ENCODE measurements at places on chromosomes 1 and 21.

GRCh38 chr1:231241750-231242149 lies 738 bp downstream of the GNPAT start:
- no peak for DNase-seq

- DNase-seq = no peak
Measured at GRCh38 chr21:37758982-37759381, 157.3 kb downstream of the KCNJ6 start.

DNA sequence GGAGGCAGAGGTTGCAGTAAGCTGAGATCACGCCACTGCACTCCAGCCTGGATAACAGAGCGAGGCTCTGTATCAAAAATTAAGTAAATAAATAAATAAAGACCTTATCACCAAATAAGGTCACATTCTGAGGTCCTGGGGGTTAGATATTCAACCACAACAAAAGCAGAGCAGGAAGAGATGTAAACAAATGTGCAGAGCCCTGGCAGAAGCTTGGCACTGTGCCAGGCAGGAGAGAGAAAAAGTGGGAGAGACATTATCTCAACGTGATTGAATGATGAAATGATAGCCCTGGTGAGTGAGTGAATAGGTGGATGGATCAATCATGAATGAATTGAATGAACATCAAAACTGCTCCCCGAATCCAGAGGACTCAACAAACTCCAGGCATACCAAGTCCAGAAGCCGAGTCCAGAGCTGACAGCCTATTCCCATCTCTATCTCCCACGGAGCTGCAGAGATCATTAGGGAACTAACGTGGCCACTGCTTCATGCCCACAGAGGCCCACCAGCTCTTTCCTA lies 150.7 kb downstream of the TOMM20 start:
- DNase-seq = no peak

GRCh38 chr21:38989745-38990423 lies 184.2 kb downstream of the ETS2 start:
- no peak for DNase-seq

DNA sequence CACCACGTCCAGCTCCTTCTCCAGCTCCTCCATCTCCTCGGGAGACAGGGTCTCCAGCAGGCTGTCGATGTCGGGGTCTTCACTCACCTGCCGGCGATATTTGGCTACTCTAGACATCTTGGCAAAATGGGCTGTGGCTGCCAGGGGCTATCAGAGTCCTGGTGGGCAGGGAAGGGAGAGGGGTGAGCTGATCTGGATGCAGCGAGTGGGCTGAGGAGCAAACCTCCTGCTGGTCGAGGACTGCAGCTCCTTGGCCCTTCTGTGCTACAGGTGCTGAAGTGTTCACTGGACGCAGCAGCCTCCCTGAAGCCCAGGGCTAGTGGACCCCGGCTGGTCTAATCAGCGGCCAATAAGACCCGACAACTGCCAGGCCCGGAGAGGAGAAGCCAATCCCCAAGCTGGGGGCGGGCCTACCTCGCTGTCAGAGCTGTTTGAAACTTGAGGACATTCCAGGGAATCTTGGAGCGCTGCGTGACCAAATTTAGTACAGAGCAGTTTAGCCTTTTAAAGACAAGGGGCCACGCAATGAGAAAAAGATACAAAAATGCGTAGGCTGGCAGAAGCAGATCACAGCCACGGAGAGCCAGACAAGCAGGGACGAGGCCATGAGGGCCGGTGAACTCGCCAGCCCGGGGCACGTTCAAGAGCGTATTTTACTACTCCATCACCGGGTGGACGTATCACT lies at the start of gene LMOD1:
Gene LMOD1, minus strand, starts transcription at position 325 of the 685 bp plus-strand sequence. Its CDS starts 208 bp downstream, at position 117.
- DNase-seq = no peak

DNA sequence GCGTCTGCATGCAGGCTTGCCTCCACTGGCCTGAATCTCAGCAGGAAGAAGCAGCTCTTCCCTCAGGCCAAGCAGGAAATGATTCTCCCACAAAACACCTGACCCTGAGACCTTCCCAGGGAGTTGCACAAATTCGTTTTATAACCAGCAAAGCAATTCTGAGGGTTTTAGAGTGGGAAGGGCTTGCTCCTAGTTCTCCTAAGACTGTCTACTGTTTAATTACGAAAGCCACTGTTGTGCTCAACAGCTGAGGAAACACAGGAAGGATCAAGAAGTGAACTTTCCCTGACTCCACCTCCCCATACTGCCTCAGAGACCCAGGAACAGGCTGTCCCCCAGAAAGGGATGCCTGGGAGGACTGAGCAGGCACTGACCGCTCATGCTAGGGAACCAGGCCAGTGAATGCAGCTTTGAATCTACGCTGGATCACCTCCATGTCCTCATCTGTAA lies 37.0 kb upstream of the PUM1 start:
- DNase-seq = no peak

DNA sequence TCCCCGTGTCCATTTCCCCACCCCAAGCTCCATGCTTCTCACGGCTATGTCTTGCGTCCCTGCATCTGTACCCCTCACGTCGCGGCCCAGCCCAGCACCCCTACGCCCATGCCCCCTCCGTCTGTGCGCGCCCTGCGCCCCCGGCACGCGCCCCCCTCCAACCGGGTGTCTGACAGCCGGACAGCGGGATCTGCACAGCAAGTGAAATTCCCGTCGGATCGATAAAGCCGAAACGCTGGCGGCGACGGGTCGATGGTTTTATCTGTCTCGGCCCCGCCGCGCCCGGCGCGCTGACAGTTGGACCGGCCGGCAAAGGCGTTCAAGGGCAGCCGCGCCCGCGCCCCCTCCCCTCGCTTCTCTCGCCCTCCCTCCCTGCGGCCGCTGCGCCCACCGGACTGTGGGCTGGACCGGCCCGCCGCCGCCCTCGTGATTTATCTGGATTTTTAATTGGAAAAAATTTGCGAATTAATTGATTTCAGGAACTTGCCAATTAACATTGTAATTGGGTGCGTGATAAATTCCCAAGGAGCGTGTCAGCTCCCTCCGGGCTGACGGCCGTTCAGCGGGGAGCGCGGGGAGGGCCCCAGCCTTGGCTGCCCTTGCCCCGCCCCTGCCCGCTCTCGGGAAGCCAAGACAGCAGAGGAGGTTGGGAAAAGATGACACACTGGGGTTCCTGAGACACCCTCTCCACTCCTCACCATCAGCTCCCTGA lies 57.1 kb downstream of the TMEM53 start:
- DNase-seq = no peak

DNA sequence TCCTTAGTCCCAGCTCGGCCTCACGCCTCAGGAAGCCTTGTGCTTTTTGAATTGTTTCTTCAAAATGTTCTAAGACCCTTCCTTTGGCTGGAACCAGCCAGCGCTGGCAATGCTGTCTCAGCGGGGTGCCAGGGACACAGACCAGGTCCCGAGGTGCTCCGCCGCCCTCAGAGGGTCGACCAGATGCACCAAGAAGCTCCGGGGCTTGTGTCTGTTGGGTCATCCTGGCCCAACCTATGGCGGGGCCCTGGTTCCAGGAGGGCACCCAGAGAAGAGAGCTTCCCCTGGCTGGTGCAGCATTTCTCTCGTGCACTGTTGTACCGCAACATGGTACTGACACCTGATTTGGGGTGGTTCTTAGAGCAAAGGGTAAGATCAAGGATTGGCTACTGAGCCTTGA lies 40.1 kb upstream of the BECN2 start:
- DNase-seq = no peak

- DNase-seq = no peak
Measured at GRCh38 chr1:80836505-80836904, 964.2 kb upstream of the ADGRL2 start.

All from T-helper 2 cell (primary cell).